ENCODE measurements at places on chromosomes 4 and X.

DNA sequence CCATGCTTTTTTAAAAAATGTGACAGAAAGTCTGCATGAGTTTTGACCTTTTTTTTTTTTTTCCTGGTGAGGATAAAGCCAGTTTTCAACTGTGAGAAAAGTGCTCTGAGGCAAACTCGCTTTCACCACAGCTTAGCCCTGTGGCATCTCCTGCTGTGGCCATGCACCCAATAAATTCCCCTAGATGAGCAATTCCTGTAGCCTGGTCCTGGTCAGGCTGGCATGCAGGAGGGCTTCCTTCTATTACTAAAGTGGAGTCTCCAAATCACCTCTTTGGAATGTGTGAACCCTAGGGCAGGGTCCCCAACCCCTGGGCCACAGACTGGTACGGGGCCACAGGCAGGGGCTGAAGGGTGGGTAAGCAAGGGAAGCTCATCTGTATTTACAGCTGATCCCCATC lies 265.4 kb downstream of the RAPGEF2 start:
- no peak for DNase-seq

DNA sequence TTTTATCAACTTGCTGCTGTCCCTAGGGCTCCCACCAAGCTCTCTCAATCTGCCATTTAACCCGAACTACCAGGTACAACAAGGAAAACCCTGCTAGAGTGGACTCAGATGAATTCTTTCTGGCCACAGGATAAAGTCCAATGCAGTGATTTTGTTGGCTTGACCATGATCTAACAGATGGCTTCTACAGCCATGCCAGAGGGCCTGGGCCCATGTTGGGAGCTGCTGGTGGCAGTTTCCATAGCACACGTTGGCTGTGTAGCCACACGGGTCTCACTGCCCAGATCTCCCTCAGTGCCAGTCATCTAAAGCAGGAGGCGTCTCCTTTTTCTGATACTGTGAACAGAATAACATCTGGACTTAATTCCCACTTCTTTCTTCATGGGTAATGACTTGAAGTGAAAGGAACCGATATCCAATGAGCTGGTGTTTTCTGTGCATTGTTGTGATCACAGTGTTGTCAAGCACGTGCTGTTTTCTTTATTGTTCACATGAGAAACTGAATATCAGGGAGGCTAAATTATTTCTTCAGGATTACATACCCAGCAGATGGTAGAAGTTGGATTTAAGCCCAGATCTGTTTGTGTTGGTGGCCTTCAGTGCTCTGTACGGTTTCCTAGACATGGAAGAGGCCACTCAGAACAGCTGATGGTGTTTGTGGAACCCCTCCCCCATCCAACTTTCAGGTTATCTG lies 85.2 kb upstream of the CLCN4 start:
- DNase-seq, result no peak

- no peak for DNase-seq
These were observed 59.7 kb downstream of the NAA11 start for GRCh38 chr4:79266136-79266535.

DNA sequence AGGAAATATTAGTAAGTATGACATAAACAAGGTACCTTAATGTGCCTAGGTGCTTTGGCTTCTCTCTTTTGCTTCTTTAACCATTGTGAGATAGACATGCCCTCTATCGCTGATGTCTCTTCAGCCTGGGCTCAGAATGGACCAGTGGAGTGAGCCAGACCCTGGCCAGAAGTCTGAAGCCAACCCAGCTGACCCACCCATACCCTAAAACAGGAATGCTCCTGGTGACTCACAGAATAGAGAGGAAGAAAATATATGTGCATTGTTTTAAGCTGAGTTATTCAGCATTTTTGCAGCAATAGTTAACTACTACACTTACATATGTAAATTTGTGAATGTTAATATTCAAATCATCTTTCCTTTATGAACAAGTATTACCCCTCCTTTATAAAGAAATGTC lies 167.5 kb upstream of the PCDH10 start:
- DNase-seq, result no peak

DNA sequence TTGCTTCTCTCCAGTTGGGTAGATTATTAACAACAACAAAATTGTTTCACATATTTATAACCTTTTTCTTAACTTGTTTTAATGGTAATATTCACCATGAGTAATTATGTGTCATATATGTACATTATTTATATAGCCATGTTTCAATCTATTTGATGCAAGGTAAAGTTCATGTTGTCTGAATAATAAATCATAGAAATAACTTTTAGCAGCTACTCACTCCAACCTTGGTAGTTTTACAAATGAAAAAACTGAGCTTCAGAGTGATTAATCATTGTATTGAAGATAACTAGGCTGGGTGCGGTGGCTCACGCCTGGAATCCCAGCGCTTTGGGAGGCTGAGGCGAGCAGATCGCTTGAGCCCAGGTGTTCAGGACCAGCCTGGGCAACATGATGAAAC lies 46.0 kb downstream of the TMA16 start:
- DNase-seq, result no peak

Data from hematopoietic multipotent progenitor cell treated with erythropoietin and hydrocortisone succinate and interleukin-3 and kit ligand, for 6 days (in vitro differentiated cells).